Kidney (tissue), 22 donors: ENCODE measurements at places on chromosomes 4 and X. TPM values are rescaled to one million over a fixed set of nuclear protein-coding genes. Genes with fewer than 3 reads are reported as not detected.
A peak's percentile ranks its signal among the peaks of the same experiment; 100 is the strongest.

Gene PTPN13
- 10.2 TPM for polyA plus RNA-seq

Gene NPNT
- 117 TPM for polyA plus RNA-seq

Gene ANAPC4
- 16.6 TPM for polyA plus RNA-seq

Gene UGT2B10
- not detected for polyA plus RNA-seq

Gene SCRG1
- polyA plus RNA-seq: 0.11 TPM

Gene CHST7
- 2.0 TPM for polyA plus RNA-seq

Gene ADAM29
- not detected for polyA plus RNA-seq

Gene FGFR3
- polyA plus RNA-seq: 28.5 TPM

Gene ANXA3
- polyA plus RNA-seq: 33.7 TPM

Gene NOP14
- polyA plus RNA-seq: 15.1 TPM

Gene USP17L28
- not detected for polyA plus RNA-seq

DNA sequence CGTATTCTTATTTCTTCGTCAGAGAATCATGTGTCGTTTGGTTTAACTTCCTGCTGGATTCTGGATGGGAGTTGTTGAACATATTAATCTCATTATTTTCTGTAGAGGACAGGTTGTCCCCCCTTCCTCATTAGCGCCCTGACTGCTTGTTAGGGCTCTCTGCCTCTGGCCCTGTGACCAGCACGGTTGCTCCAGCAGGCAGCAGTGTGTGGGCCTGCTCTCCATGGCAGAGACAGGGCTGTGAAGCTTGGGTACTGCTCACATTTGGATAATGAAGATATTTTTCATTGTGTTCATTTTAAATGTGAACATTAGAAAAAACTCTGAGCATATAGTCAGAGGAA lies 102.7 kb downstream of the KLHL8 start:
- H3K4me3 ChIP-seq: no peak overlapping the region
- peaks cover 64% of the 10 kb centered on the region for H3K4me1 ChIP-seq
- peaks cover 28% of the 10 kb centered on the region for H3K36me3 ChIP-seq
- DNase-seq: no peak
- H3K27me3 ChIP-seq: no peaks in the 10 kb centered on the region
- peak overlapping the region; percentile 85 for H3K27ac ChIP-seq

- no peaks in the 10 kb centered on the region for H3K4me1 ChIP-seq
- H3K4me3 ChIP-seq: peak overlapping the region; percentile 56
- no peaks in the 10 kb centered on the region for H3K36me3 ChIP-seq
- peak; percentile 91 for DNase-seq
- H3K27me3 ChIP-seq: no peaks in the 10 kb centered on the region
- H3K27ac ChIP-seq: peak overlapping the region; percentile 77
Observed at GRCh38 chrX:74536152-74536831, 78.1 kb downstream of the RLIM start.

GRCh38 chr4:99853999-99854398 lies 37.4 kb downstream of the DAPP1 start:
- DNase-seq: no peak
- H3K27ac ChIP-seq: no peak overlapping the region
- H3K27me3 ChIP-seq: no peaks in the 10 kb centered on the region
- no peaks in the 10 kb centered on the region for H3K36me3 ChIP-seq
- H3K4me1 ChIP-seq: no peaks in the 10 kb centered on the region

- no peak overlapping the region for H3K4me3 ChIP-seq
- DNase-seq: no peak
- no peaks in the 10 kb centered on the region for H3K36me3 ChIP-seq
- no peak overlapping the region for H3K27ac ChIP-seq
- H3K27me3 ChIP-seq: no peaks in the 10 kb centered on the region
Observed at GRCh38 chr4:17448689-17449088, 63.2 kb downstream of the QDPR start.

GRCh38 chr4:1209821-1210220 lies 37.4 kb upstream of the SPON2 start:
- H3K36me3 ChIP-seq: no peaks in the 10 kb centered on the region
- no peak overlapping the region for H3K4me3 ChIP-seq
- H3K4me1 ChIP-seq: peaks cover 9% of the 10 kb centered on the region
- peak; percentile 84 for DNase-seq
- peak overlapping the region; percentile 69 for H3K27ac ChIP-seq

- no peaks in the 10 kb centered on the region for H3K27me3 ChIP-seq
- H3K36me3 ChIP-seq: no peaks in the 10 kb centered on the region
- no peak overlapping the region for H3K4me3 ChIP-seq
- H3K4me1 ChIP-seq: no peaks in the 10 kb centered on the region
Observed at GRCh38 chr4:103757631-103758030, 37.8 kb upstream of the TACR3 start.

DNA sequence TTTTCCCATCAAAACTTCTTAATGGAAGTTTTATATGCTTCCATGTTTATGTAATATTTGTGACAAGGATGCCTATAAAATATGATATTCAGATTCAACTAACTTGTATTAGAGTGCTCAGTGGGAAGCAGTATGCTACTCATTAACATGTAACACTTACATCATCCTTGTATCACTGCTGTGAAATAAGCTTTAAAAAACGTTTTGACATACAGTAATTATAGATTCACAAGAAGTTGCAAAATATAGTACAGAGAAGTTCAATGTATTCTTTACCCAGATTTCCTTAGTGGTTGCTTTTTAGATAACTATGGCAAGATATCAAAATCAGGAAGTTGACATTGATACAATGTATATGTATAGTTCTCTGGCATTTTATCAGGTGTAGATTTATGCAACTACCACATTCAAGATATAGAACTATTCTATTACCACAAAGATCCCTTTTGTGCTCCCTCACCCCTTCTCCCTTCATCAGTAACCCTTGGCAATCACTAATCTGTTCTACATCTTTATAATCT lies 56.3 kb downstream of the DTHD1 start:
- H3K4me3 ChIP-seq: no peak overlapping the region
- H3K27ac ChIP-seq: no peak overlapping the region
- no peaks in the 10 kb centered on the region for H3K27me3 ChIP-seq

GRCh38 chr4:137635108-137635507 lies 102.8 kb upstream of the PCDH18 start:
- H3K27ac ChIP-seq: no peak overlapping the region
- no peak for DNase-seq
- no peak overlapping the region for H3K4me3 ChIP-seq
- no peaks in the 10 kb centered on the region for H3K27me3 ChIP-seq

GRCh38 chr4:122798101-122798500 lies 28.5 kb upstream of the FGF2 start:
- DNase-seq: peak; percentile 12
- no peaks in the 10 kb centered on the region for H3K4me1 ChIP-seq
- no peaks in the 10 kb centered on the region for H3K36me3 ChIP-seq
- H3K4me3 ChIP-seq: no peak overlapping the region

DNA sequence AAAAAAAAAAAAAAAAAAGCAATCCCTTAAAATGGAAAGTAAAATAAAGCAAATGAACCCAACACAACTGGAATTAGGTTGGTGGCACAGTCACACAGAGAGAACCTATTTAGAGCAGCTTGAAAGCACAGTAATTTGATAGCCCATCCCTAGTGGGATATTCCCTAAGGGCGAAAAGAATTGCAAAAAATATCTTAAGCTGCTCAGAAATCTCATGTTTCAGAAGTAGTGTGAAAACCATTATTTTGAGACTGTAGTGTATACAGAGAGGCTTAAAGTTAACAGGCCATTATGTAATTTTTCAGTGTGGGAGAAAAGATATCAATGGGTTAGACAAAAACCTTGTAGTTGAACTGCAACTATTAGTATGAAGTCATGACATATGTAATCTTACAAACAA lies 40.0 kb upstream of the DHX15 start:
- no peak for DNase-seq
- H3K4me1 ChIP-seq: no peaks in the 10 kb centered on the region
- no peak overlapping the region for H3K27ac ChIP-seq
- no peaks in the 10 kb centered on the region for H3K36me3 ChIP-seq
- no peaks in the 10 kb centered on the region for H3K27me3 ChIP-seq

DNA sequence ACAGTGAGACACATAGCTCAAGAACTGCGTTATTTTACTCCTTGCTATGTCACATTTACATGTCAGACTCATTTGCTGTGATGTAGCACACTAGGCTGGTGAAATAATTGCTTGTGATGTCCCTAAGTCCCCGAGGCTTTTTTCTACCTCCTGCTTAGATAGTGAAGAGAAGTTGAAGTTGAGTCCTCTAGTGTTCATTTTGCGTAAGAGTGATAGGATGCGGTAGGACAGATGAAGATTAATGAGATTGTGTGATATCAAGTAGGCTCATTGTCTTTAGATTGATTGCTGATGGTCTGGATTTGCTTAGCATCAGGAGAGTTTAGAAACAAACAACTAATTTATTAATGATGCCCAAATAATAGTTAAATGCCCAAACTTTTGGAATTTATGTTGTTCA lies 173.6 kb upstream of the NUDT6 start:
- no peaks in the 10 kb centered on the region for H3K36me3 ChIP-seq
- no peak overlapping the region for H3K27ac ChIP-seq
- H3K4me1 ChIP-seq: no peaks in the 10 kb centered on the region
- H3K4me3 ChIP-seq: no peak overlapping the region
- H3K27me3 ChIP-seq: no peaks in the 10 kb centered on the region

DNA sequence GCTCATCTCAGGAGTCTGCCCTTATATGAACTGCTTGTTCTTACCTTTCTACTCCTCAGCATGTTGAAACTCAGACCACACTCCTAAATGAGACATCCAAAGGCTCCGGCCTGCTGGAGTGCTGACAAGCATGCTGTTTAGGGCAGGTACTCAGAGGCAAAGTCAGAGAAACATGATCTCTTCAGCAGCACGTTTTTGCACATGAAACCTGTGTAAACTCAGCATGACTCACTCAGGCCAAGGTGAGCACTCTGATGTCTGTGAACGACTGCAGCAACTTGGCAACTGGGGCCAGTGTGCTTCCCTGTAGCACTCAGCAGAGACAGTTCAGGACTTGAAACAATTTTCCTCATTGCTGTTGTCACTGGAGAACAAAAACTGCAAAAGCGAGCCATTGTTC lies 109.6 kb downstream of the PACRGL start:
- no peaks in the 10 kb centered on the region for H3K36me3 ChIP-seq
- H3K4me1 ChIP-seq: no peaks in the 10 kb centered on the region
- no peak overlapping the region for H3K27ac ChIP-seq
- no peaks in the 10 kb centered on the region for H3K27me3 ChIP-seq
- no peak overlapping the region for H3K4me3 ChIP-seq

- H3K4me3 ChIP-seq: no peak overlapping the region
- H3K36me3 ChIP-seq: no peaks in the 10 kb centered on the region
- no peaks in the 10 kb centered on the region for H3K27me3 ChIP-seq
Observed at GRCh38 chr4:17153572-17153971, 255.1 kb upstream of the LDB2 start.

DNA sequence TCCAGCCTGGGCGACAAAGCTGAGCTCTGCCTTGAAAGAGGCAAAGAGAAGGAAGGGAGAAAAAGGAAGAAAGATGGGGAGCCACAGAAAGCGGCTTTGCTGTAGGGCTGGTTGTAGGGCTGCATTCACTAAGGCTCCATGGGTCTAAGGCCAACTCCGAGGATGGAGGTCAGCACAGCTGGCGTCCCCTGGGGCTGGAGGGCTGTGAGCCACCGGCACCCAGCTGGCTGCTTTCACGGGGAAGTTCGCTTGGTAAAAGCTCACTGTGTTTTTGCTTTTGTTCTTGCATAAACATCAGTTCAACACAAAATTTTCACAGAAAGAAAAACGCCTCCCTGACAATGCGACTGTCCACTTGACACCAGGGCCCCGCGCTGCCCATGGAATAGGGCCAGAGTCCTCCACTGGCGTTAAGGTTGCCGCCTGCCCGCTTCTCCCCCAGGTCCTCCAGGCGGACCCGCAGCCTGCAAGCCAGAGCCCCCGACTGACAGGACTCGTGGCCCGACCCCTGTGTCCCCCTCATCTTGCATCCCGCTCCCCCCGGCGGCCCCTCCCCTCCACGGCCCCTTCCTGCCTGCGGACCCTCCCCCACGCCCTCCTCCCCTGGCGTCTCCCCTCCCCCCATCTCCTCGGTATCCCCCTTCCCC lies 1.1 kb downstream of the RNF212 start:
- no peaks in the 10 kb centered on the region for H3K27me3 ChIP-seq
- no peaks in the 10 kb centered on the region for H3K36me3 ChIP-seq

DNA sequence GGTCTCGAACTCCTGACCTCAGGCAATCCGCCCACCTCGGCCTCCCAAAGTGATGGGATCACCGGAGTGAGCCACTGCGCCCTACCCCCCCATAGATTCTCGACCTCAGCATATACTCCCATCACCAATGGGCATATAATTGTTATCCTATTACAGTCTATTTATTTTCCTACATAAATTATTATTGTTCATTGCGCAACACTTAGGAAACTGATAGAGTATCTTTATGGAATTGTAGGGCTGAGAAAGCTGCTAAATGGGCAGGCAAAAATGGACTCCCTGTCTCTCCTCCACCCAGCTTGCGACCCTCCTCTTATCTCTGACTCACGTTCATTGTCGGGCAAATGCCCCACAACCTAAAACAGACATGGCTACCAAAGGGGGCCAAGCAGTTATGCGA lies 1.0 kb downstream of the ERVMER34-1 start:
- no peak overlapping the region for H3K27ac ChIP-seq
- H3K36me3 ChIP-seq: no peaks in the 10 kb centered on the region
- peak overlapping the region; percentile 67 for H3K4me3 ChIP-seq
- H3K4me1 ChIP-seq: no peaks in the 10 kb centered on the region
- H3K27me3 ChIP-seq: no peaks in the 10 kb centered on the region

DNA sequence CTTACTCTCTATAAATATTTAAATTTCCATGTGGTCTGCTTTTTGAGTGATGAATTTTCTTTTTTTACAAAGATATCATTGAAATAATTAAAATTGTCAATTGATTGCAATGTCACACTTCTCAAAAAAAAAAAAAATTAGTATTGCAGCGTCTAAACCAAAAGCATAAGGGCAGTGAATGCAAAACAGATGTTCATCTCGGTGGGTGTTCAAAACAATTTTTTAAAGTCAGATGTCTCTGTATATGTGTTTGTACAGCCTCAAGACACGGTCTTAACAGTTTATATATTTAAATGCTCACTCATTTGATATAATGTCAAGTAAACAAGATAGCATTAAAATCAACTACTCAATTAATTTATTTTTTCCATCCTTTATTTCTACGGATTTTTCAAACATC lies 52.3 kb downstream of the PALLD start:
- no peak for DNase-seq
- H3K27me3 ChIP-seq: no peaks in the 10 kb centered on the region
- H3K27ac ChIP-seq: no peak overlapping the region
- no peak overlapping the region for H3K4me3 ChIP-seq
- no peaks in the 10 kb centered on the region for H3K4me1 ChIP-seq

GRCh38 chr4:139718833-139719232 lies 53.2 kb downstream of the MGST2 start:
- no peak for DNase-seq
- H3K36me3 ChIP-seq: no peaks in the 10 kb centered on the region
- H3K4me1 ChIP-seq: no peaks in the 10 kb centered on the region

- H3K36me3 ChIP-seq: no peaks in the 10 kb centered on the region
- H3K27ac ChIP-seq: no peak overlapping the region
- H3K27me3 ChIP-seq: no peaks in the 10 kb centered on the region
Observed at GRCh38 chr4:181687116-181687515, 556.1 kb upstream of the TENM3 start.

GRCh38 chrX:1178580-1179057 lies 33.8 kb downstream of the CRLF2 start:
- no peak for DNase-seq
- H3K36me3 ChIP-seq: no peaks in the 10 kb centered on the region
- no peak overlapping the region for H3K4me3 ChIP-seq
- no peaks in the 10 kb centered on the region for H3K4me1 ChIP-seq

- H3K27ac ChIP-seq: peak overlapping the region; percentile 54
- peak; percentile 89 for DNase-seq
- H3K4me3 ChIP-seq: peak overlapping the region; percentile 84
- H3K4me1 ChIP-seq: no peaks in the 10 kb centered on the region
- no peaks in the 10 kb centered on the region for H3K27me3 ChIP-seq
- H3K36me3 ChIP-seq: no peaks in the 10 kb centered on the region
Observed at GRCh38 chr4:141132709-141133145, 542 bp downstream of the RNF150 start.
